Fibroblast of skin of abdomen (primary cell): ENCODE measurements at places on chromosomes 7 and 10.

DNA sequence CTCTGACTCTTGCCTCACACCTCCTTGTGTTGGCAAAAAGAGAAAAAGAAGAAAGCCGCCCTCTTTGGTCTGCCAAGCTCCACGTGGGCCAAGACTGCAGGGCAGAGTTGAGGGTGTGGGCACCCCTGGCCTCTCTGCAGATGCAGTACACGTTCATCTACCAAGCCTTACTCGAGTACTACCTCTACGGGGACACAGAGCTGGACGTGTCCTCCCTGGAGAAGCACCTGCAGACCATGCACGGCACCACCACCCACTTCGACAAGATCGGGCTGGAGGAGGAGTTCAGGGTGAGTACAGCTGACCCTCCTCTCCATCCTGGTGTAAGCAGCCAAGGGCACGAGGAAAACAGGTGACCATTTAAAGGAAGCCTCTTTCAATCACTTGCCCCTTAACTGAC, 56.1 kb downstream of the MKI67 start:
- DNase-seq = no peak

DNA sequence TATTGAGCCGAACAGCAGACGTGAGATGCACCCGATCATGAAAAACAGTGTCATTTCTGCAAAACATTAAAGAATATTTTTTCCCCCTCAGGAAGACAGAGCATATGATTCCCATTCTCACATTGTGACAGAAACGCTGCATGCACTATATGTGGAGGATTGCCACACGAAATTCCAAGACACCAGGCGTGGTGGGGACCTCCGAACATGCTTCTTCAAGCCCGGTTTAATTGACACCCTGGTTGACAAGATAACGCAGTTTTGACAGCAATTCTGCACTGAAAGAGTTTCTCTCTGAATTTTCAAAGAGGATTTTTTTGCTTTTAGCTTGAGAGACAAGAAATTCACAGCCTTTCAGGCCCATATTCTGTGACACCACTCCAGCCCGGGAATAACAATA, 442.8 kb upstream of the NRP1 start:
- DNase-seq = no peak

DNA sequence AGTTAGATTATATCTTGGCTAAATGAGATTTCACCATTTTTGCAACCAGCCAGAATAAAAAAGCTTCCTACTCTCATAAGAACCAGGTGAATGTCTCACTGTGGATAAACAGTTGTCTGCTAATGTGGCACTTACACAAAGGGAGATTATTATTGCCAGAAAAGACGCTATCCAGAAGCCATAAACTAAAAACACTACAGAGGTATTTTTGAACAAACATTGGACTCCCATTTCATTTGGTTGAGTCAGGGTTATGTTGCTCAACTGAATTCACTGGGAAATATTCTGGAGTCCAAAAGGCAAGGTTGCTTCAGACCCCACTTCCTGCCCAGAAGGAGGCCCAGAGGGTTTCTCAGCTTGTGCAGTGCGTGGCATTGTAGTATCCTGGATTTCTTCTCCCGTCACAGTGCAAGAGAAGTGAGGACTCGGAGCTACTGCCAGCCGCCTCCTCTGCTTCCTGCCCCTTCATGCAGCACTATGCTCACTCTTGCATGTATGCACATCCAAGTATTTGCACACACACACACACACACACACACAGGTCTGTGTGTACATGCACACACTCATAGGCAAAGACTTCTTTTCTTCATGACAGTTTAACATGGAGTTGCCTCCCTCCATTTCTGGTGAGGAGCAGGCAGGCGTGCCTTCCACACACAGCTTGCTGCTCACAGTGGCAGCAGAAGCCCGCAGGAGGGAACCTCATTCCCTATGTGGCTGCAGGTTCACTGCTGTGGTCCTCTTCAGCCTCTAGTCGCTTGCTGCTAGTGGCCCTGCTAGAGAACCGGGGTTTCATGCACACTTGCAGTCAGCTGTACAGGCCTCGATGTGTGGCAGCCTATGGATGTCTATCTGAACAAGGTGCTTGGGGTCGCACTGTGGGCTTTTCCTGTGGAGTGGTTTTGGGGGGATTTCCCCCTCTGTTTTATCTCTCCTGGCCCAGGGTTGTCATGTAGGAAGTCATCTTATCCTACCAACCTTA, 10.1 kb downstream of the DENND10 start:
- DNase-seq = peak; percentile 83

- DNase-seq = no peak
Observed at GRCh38 chr7:128946936-128947830, 9.5 kb downstream of the IRF5 start.

DNA sequence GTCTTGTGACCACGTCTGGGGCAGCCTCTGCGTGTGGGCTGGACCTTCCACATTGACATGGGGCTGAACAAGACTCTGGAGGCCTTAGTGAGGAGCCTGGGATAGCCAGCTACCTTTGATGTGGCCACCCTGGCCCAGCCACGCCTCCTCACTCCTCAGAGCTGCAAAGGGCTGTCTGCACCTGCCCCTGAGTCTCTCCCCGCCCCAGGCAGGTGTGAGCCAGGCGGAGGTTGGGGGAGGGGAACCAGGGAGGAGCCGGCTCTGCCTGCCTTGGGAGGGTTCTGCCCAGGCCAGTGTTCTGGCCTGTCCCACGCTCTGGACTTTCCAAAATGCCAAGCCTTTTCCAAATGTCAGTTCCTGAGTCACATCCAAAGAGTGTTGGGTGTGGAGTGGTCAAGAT, 72.2 kb downstream of the GTF2IRD1 start:
- DNase-seq = no peak

DNA sequence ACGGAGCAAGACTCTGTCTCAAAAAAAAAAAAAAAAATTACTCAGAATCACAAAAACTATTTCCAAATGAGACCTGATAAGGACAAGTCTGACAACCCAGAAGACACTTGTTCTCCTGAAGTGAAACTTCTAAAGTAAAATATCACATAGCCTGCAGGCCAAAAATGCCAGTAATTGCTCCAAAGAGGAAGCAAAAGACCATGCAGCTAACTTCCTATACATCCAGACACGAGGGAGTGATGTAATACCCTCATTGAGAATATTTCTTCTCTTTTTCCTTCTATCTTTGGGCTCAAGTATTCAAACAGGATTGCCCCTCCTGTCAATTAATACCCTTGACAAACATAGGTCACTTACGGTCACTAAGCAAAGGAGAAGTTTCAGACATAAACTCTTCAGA, 31.2 kb downstream of the ARMH3 start:
- no peak for DNase-seq

GRCh38 chr7:116438267-116438666, 61.3 kb upstream of the CAV2 start:
- peak; percentile 54 for DNase-seq
